Epithelial cell of umbilical artery (primary cell): ENCODE measurements at places on chromosomes 12 and 14. TPM values are rescaled to one million over a fixed set of nuclear protein-coding genes. Genes with fewer than 3 reads are reported as not detected.

The SYNJ2BP gene
- 17.9 and 25.1 TPM in 2 replicates for total RNA-seq

The P2RX2 gene
- total RNA-seq: not detected in 2 replicates

The WNT1 gene
- not detected in 2 replicates for total RNA-seq

The TSHR gene
- not detected in 2 replicates for total RNA-seq

The KIF26A gene
- 4.4 and 12.0 TPM in 2 replicates for total RNA-seq

The SMIM41 gene
- total RNA-seq: not detected in 2 replicates

The FBXL14 gene
- total RNA-seq: 14.0 and 15.5 TPM in 2 replicates

The IFNG-AS1 gene
- not detected in 2 replicates for total RNA-seq

The TAS2R46 gene
- total RNA-seq: 2.1 and 3.2 TPM in 2 replicates

The AVPR1A gene
- total RNA-seq: not detected in 2 replicates

The TMPRSS12 gene
- not detected in 2 replicates for total RNA-seq

The SIRT4 gene
- 1.3 and 2.6 TPM in 2 replicates for total RNA-seq

The TAS2R8 gene
- total RNA-seq: not detected in 2 replicates
